ENCODE measurements at places on chromosomes 4 and X.

- DNase-seq, result no peak
These were observed 1609.1 kb downstream of the C4orf33 start for GRCh38 chr4:130705023-130705422.

GRCh38 chr4:176142253-176142652 is 53.1 kb downstream of the SPATA4 start:
- no peak for DNase-seq

- DNase-seq, result no peak
These were observed 789.0 kb downstream of the TECRL start for GRCh38 chr4:63620271-63620670.

DNA sequence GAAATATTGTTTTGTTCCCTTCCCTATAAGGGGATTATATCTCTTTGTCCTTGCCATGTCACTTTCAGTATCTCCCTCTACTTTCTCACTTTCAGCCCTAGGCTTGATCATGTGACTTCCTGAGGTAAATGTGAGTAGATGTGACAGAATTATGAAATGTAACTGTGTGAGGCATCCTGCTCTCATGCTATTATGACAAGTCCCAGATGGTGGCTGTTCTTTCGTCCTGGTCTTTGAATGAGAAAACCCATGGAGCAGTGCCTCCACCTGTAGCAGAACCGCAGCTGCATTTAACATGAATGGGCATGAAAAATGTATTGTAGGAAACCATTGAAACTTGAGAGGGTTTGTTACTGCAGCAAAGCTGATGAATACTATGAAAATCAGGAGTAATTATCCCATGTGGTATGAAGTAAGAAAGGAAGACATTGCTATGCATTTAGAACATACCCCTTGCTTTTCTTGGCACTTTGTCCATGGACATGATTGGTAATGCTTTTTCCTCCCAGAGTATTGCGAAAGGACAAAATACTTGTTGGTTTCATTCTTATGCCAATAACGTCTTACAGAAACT is 202.2 kb upstream of the GPRIN3 start:
- peak; percentile 43 for DNase-seq

Data from AG20443 (cell line).